ENCODE measurements at places on chromosomes 2 and 18.
A peak's percentile ranks its signal among the peaks of the same experiment; 100 is the strongest.

DNA sequence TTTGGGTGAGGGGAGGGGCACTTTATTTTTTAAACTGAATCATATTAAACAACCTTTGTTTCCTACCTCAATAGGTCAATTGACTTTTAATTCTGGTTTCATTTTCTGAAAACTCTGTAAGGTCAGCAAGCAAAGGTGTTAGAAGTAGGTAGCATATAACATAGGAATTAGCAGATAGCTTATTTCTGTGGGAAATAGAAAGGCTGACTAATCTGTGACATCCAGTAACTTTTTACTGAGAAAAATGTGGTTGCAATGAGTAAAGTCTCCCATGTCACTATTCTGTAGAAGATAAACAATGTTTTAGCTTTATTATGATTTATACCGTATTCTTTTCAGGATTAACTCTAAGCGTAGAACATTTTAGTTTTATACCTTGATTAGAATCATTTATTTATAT, 240.4 kb downstream of the PLCL1 start:
- DNase-seq, result no peak

- DNase-seq, result peak; percentile 67
These were observed 120.5 kb upstream of the POU3F3 start for GRCh38 chr2:104733226-104733943.

- no peak for DNase-seq
These were observed 1.0 kb upstream of the HOXD12 start for GRCh38 chr2:176098366-176099158.

DNA sequence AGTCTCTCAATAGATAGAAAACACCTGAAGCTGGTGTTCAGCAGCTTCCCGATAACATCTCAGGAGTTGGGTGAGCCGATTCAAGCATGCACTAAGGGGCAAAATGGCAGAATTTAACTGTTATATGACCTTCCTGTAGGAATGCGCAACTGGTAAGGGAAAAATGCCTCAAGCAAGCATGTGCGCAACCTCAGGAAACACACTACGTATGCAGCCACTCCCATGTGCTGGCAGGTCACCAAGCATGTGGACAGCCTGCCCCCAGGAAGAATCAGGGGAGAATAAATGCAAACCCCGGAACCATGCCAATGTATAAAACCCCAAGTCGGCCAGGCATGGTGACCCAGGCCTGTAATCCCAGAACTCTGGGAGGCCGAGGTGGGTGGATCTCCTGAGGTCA, 645.6 kb downstream of the NYAP2 start:
- DNase-seq, result no peak

DNA sequence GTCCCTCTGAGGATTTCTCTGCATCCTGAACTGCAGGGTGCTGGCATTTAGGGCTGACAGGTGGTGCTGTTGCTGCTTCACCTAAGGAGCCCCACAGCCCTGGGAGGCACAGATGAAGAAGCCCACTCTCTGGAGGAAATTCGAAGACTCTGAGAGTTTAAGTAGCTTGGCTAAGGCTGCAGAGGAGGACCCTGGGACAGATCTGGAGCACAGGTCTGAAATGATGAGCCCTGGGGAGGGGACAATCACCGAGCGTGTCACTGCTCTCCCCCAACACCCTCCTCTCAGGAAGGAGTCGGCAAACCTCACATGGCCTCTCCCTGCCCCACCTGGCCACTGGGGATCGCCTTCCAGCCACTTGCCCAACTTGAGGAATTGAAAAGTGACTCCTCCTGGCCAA, 18.6 kb downstream of the CYP27C1 start:
- DNase-seq, result no peak

DNA sequence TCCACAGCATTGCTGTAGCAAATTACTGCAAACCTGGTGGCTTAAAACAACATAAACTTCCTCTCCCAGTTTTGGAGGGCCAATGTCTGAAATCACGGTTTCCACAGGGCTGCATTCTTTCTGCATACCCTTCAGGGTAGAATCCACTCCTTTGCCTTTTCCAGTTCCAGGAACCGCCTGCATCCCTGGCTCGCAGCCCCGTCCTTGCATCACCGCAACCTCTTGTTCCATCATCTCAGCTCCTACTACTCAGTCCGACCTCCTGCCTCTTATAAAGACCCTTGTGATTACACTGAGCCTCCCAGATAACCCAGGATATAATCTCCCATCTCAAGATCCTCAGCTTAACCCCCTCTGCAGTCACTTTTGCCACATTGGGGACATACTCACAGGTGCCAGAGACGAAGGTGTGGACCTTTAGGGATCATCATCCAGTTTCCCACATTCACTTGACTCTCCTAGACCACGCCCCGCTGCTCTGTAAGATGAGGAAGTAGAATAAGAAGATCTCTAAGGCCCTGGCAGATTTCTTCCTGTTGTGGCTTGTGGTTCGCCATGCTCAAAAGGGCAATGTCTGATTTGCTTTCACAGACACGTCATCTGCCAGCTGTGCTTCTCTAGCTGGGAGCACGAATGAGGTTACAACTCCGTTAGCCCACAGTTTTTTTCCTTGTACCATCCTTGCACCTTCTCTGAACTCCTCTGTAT, 103.6 kb upstream of the AGAP1 start:
- DNase-seq, result peak; percentile 89

GRCh38 chr2:171745141-171745540, 57.9 kb downstream of the DYNC1I2 start:
- no peak for DNase-seq

GRCh38 chr2:104944495-104944894, 90.6 kb downstream of the POU3F3 start:
- DNase-seq, result peak; percentile 63

DNA sequence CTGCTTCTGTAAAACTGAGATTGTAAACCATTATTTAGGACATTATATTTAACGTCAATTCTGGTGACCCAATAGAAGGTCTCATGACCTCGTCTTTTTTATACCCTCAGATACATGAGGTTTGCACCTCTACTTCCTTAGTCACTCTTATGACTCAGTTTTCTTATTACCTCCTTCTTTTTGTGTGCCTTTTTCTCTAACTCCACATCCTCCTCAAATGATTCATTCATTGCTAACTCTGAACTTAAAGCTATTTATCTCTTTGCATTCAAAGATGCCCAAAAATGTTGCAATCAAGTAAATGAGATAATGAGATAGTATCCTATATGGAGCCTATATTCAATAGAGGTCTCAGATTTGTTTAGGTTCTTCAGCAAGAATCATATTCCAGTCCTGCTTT, 121.0 kb upstream of the KYNU start:
- no peak for DNase-seq

- DNase-seq, result peak; percentile 16
These were observed 78.8 kb upstream of the NEDD4L start for GRCh38 chr18:57965246-57965645.

- no peak for DNase-seq
These were observed 41.3 kb upstream of the CHMP1B start for GRCh38 chr18:11809895-11810294.

DNA sequence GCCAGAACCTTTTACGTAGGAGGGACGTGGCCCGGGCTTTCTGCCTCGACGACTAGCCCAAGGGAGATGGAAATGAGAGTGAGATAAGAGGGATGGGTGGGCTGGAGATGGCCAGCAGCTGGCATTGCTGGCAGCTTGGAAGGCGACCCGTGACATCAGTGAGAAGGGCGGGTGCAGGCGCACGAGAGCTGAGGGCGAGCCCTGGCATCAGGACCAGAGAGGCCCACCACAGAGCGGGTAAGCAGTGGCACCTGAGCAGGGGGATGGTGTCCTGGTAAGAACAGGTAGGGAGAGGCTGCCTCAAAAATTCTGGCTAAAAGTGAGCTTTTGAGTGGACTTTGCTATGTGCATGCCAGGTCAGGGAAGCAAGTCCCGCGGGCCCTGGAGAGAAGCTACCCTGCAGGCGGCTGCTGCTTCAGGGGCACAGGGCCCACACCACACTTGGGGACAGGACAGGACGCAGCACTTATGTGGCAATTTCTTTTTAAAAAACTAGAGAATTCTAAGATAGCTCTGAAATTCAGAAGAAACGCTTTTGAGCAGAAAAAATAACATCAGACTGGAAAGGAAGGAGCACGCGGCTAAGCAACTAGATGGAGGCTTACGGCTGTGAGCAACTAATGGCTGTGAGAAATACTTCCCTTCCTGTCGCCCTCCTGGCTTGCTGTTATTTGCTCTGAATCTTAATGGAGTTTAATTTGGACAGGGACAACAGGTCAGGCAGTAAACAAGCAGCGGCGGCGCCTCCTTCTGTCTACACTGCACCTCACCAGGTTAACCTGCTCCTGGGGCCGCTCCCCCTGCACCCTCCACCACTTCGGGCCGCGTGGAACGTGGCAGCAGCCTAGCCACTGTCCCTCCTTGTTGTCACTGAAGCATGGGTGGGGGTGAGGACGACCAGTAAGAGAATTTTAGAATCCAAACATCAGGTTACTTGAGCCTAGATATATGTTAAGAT, 20.5 kb downstream of the THAP4 start:
- no peak for DNase-seq

DNA sequence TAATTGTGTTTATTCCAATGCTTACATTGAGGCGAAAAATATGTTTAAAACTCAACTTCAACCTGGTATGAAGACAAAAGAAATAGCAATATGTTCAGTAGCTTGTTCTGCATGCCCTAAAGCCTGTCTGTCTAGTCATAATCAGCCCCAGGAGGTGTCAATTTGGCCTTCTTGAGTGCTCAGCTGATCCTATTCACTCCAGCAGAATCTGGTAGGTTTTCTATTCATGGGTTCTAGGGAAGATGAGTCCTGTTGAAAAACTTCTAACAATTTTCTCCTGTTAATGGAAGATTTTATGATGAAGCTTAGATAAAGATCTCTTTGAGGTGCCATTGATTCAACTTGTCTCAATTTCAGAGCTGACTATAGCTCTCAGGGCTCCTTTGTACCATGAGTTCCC, 402.0 kb upstream of the UBE2E3 start:
- DNase-seq, result no peak

- DNase-seq, result no peak
These were observed 15.9 kb downstream of the FAM210A start for GRCh38 chr18:13710414-13710831.

DNA sequence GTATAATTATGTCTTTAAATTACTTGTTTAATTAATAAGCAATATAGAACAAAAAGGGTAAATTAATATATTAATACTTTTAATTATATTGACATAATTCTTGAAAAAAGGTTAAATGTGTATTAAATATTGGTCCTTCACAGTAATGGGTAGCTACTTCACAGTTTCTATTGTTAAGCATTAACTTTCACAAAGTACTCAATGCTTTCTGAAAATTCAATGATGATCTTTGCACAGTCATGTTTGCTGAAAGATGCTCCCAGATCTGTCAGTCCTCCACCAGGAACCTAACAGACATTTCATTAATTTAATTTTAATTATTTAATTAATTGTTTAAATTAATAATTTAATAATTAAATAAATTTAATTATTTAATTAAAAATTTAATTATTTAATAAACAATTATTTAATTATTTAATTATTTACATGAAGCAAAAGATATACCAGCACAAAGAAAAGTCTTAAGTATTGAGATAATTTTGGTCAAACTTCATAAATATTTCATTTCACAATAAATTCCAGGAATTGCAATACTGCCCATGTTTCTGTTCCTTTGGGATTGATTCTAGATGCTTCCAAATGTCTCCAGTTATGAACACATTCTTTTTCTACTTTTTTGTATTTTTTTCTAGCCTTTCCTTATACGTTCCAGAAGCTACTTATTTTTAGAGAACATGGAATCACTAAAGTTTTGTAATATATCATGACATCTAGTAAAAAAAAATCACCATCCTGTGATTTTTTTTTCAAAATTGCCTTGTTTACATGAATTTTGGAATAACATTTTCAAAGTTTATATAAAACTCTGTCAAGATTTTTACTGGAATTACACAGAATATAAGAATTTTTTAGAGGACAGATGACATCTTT, 46.5 kb downstream of the TMEM18 start:
- no peak for DNase-seq

DNA sequence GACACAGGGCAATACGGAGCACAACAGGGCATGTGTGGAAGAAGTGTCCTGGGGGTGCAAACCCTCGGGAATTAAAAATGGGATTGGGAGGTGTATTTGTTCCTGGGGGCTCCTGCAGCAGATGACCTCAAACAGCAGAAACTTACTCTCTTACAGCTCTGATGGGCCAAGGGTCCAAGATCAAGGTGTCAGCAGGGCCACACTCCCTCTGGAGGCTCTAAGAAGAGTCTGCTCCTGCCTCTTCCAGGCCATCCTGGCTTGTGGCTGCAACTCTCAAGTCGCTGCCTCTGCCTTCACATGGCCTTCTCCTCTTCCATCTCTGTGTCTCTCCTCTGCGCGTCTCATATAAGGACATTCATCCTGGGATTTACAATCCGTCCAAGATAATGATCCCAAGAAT, 12.4 kb upstream of the SPATA3 start:
- DNase-seq, result no peak

DNA sequence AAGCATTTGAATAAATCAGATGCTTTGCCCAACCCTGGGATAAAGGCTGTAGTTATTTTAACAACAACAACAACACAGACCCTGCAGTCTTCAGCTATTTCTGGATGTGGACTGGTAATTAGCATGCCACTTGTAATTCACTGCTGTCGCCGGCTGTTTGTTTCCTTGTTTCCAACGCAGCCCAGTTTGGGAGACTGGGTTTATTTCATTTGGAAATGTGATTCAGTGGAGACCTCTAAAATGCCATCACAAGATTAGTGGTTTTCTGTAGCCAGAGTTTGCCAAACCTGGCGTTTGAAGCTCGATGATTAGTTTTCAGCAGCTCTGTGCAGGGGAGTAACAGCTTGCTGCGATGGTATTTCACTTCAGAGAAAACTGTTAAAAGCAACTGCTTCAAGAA, 83.5 kb downstream of the LDLRAD4 start:
- DNase-seq, result no peak

DNA sequence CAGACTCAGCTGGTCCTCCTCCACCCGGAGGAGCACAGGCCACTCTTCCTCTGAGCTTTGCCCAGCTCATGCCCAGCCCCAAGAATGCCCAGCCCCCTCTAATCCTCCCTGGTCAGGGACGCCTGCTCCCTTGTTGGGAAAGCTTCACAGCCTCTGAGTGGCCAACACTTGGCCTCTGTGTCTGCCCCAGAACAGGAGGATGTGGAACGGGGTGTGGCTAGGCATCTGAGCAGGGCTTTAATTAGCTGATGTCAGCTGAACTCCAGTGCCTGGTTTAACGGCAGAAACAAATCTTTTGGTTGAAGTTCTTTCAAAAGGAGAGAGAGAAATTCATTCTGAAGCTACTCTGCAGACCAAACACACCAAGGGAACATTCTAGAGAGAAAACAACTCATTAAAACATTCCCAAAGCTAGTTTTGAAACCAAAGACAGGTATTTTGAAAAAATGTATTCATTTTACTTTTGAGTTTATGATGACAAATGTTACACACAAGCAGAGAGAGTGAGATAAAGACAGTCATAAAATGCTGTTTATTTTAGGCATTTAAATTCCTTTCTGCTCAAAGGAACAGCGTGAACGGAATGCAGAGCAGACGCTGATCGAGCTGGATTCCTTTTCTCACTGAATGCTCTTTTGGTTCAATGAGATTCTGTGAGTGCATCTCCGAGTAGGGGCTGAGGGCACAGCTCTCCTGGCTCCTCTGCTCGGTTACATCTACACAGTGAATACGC, 63.8 kb downstream of the RTP5 start:
- no peak for DNase-seq

GRCh38 chr2:205361272-205361671, 321.0 kb upstream of the NRP2 start:
- DNase-seq, result no peak

Data from KBM-7 (cell line).